ENCODE measurements at places on chromosomes 11 and 22.

DNA sequence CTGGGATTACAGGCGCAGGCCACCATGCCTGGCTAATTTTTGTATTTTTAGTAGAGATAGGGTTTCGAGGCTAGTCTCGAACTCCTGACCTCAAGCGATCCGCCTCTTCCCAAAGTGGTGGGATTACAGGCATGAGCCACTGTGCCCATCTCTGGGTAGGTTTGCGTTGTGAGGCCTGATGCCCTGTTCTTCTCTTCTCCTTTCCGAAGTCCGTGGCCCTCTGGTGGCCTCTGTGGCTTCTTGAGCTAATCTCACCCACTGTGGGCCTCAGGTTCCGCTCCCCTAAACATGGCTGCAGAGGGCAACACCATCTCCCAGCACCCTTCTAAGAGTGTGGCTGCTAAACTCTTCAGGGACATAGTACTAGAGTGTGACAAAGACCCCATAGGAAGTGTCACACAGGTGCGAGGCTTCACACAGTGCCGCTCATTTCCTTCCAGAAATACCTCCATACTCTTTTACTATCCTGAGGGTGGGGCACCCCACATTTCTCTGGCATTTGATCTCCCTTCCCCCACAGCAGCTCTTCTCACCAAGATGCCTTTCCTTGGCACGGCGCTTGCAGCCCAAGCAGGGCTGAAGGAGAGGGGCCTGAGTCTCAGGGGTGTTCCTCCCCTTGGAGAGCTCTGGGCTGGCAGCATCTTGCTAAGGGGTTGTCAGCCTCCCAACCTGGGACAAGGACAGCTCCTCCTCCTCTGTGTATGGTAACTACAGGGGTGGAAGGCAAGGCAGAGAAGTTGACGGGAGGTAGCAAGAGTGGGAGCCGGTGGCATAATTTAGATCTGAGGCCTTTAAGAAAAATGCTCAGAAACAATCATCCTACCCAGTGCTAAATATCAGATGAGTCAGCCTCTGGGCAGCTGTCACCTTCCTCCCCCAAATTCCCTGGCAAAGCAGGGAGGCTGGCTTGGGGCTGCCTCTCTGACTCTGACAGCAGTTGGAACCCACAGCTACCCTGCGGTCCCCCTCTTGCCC lies 6.1 kb downstream of the THY1 start:
- no peak for DNase-seq

DNA sequence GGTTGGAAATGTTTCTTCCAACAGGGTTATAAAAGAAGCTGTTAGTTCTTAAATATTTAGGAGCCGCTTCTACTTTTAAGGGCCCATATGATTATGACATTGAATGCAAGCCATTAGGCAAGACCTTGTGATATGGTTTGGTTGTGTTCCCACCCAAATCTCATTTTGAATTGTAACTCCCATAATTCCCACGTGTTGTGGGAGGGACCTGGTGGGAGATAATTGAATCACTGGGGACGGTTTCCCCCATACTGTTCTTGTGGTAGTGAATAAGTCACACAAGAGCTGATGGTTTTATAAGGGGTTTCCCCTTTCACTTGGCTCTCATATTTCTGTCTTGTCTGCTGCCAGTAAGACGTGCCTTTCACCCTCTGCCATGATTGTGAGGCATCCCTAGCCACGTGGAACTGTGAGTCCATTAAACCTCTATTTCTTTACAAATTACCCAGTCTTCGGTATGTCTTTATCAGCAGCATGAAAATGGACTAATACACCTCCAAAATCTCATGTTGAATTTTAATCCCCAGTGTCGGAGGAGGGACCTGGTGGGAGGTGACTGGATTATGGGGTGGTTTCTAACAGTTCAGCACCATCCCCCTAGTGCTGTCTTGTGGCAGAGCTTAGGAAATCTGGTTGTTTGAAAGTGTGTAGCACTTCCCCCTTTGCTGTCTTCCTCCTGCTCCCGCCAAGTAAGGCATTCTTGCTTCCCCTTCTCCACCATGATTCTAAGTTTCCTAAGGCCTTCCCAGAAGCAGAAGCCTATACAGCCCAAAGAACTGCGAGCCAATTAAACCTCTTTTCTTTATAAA lies 4.3 kb downstream of the CD59 start:
- DNase-seq: no peak

DNA sequence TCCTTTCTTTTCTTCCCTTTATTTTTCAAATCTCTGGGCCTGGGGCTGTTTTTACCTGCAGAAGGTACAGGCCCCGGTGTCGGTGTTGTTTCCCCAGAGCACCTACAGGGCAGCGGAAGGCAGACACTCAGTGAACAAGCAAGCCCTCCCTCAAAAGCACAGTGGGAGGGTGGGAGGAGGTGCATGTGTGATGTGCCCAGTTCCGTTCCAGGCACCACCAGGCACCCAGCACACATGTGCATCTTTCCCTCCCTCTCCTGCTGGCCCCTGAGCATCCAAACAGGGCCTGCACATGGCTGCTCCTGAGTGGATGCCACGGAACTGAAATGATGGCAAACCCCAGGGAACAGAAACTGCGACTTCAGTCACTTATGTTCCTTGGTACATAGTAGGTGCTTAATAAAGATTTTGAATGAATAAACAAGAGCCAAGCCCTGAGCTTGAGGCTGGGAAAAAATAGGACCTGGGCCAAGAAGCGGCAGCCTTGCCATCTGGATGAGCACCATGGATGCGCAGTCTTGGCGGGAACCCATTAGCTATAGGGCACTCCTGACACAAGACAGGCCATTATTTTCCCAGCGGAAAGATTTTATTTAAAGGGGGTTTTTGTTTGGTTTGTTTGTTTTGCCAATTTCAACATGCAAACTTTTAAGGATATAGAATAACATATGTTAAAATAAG lies 47.8 kb downstream of the ARRB1 start:
- DNase-seq: no peak

- DNase-seq: no peak
These were observed 197.1 kb upstream of the ARHGAP20 start for GRCh38 chr11:110909336-110909735.

DNA sequence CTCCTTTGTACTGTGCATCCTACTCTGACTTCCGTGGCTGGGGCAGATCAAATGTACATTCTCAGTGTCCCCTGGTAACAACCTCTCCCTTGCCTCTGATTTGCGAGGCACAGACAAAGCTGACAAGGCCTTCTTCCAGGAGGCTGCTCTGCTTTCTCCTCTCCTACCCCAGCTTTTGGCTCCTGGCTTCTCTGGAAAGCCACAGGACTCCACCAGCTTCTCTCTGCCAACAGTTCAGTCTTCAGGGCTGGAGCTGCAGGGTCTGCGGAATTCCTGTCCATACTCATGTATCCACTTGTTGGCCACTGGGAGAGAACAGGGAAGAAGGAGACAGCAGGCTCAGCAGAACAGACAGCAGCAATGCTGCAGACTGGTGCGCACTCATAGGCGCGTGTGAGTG lies 44.4 kb downstream of the P4HA3 start:
- DNase-seq: no peak

GRCh38 chr22:49553076-49553475 lies 274.6 kb downstream of the BRD1 start:
- DNase-seq: no peak

DNA sequence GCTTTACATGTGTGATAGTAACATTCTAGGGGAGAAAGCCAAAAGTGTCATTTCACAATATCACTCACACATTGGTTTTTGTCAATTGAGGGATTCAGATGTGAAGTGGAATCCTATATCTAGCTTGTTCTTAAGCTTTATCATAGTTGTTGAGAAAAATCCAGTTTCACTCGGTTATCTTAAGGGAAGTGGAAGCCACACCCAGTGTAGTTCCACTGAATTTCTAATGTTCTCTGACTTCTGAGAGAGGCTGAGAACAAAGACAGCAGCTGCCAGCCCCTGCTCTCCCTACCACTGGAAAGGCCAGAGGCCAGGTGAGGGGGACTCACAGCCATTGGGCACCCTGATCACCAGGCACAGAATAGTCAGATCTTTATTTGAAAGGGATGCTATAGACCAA lies 53.7 kb downstream of the THAP12 start:
- DNase-seq: no peak

GRCh38 chr22:48744967-48745841 lies 1082.5 kb downstream of the BRD1 start:
- DNase-seq: no peak

DNA sequence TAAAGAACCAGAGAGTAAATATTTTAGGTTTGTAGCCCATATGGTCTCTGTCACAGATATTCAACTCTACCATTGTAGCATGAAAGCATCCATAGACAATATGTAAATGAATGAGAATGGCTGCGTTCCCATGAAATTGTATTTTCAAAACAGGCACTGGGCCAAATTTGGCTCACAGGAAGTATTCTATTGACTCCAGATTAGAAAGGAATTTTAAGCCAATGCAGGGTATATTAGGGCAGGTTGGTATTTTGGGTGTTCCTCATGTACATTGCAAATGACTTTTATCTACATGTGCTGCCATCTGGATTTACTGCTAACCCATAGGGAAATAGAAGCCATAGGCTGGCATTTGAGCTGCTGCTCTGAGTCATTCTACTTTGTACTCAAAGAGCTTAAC lies 35.1 kb upstream of the PDGFD start:
- no peak for DNase-seq

- no peak for DNase-seq
These were observed 434.5 kb upstream of the B3GAT1 start for GRCh38 chr11:134846328-134847082.

GRCh38 chr11:130932086-130932712 lies 15.9 kb upstream of the SNX19 start:
- no peak for DNase-seq

DNA sequence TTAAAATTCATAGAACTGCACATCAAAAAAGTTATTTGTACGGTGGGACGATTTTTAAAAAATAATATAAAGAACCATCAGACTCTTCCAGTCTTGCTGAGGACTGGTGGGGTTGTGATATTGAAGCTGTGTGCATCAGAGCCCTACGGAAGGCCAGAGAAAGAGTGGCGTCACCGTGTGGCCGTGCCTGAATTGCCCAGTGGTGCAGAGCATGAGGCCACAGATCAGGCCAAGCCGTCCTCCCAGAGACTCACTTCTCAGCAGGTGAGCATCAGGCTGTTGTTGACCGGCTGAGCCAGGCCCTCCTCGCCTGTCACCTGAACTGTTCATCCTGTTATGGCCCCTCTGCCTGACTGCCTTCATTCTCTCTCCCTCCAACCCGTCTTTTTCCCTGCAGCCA lies 1013.9 kb downstream of the TBC1D22A start:
- DNase-seq: no peak

- DNase-seq: no peak
These were observed 6.6 kb downstream of the CARS1 start for GRCh38 chr11:3050386-3051195.

DNA sequence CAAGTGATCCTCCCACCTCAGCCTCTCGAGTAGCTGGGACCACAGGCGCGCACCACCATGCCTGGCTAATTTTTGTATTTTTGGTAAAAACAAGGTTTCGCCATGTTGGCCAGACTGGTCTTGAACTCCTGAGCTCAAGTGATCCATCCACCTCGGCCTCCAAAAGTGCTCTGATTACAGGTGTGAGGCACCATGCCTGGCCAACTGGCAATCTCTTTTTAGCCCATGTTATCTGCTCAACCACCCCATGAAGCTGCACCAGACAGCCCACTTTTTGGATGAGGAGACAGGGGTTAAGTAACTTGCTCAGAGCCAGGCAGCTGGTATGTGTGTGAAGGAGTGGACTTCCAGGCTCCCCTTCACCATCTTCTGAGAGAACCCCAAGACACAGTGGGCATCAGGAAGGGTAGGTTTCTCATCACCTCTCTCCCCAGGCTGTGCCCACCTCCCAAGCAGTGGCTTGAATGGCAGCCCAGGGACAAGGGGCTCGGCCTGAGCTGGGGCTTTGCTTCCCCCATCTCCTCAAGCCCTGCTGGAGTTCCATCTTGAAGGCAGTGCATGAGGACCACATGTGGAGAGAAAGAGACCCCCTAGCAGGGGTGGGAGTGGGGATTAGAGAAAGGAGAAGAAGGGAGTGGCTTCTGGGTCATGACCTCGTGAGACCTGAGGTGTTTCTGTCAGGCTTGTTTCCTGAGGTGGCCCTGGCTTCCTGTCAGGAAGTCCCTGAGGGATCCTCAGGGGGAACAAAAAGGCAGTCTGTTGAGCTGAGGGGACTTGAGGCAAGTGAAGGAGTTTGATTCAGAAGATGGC lies 87.5 kb upstream of the PARVA start:
- no peak for DNase-seq

- DNase-seq: no peak
These were observed 8.3 kb downstream of the SREBF2 start for GRCh38 chr22:41841085-41841712.

GRCh38 chr11:94972700-94973098 lies 657 bp downstream of the CWC15 start:
- no peak for DNase-seq

GRCh38 chr22:49418943-49419342 lies 408.7 kb downstream of the BRD1 start:
- DNase-seq: no peak

GRCh38 chr22:24841261-24841660 lies 35.2 kb downstream of the SGSM1 start:
- DNase-seq: no peak

GRCh38 chr11:117941976-117942654 lies 12.9 kb upstream of the TMPRSS13 start:
- DNase-seq: peak; percentile 25

DNA sequence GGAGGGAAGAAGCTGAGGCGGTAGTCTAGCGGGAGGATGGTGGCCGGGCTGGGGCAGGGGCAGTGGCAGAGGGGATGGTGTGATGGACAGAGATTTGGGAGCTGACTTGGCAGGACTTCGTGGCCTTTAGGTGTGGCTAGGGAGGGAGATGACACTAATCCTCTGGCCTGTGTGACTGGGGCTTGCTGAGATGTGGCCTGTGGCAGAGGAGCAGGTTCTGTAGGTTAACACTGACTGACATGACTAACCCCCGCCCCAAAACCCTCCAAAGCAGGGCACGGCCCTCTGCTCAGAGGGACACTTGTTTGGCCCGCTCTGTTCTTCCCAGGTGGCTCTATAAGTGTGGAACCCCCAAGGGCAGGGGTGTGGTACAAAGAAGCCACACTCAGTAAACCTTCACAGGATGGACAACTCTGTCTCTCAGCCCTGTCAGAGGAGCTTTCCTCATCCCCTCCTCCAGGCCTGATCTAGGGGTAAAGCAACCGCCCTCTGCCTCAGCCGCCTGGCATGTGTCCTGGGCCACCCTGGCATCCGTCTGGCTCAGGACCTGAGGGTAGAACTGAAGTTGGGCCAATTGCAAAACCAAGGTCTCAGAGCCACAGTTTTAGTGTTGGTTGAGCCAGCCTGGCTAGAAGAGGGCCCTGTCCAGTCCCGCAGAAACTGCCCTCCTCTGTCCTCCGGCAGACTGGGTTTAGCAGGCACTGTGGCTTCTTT lies 15.6 kb downstream of the TOM1 start:
- DNase-seq: no peak

DNA sequence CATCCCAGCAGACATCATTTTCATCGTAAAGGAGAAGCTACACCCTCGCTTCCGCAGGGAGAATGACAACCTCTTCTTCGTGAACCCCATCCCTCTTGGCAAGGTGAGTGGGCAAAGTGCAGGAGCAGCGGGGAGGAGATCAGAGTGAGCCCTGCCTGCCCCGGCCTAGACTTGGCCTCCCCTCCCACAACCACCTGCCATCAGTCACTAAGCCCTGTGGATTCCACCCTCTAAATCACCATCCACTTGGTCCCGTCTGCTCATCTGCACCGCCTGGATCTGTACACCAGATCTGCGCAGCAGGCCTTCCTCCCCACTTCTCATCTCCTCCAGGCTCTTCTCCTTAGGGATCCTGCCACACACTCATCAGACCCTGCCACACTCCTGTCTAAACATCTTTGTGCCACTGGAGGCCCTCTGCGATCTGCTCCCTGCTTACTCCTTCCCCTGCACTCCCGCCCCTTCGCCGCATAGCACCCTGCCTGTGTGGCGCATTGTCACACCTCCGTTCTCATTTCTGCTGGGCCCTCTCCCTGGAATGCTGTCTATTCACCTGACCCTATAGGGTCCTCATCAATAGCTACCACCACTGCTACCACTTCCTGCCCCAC lies 14.2 kb downstream of the UCP2 start:
- no peak for DNase-seq
